NCI-H2171 (cell line): ENCODE measurements at places on chromosomes 3 and 15.

- DNase-seq = no peak
Observed at GRCh38 chr3:194476784-194477183, 10.0 kb downstream of the ATP13A3 start.

GRCh38 chr3:146425341-146425740 lies 44.0 kb downstream of the PLSCR2 start:
- no peak for DNase-seq

DNA sequence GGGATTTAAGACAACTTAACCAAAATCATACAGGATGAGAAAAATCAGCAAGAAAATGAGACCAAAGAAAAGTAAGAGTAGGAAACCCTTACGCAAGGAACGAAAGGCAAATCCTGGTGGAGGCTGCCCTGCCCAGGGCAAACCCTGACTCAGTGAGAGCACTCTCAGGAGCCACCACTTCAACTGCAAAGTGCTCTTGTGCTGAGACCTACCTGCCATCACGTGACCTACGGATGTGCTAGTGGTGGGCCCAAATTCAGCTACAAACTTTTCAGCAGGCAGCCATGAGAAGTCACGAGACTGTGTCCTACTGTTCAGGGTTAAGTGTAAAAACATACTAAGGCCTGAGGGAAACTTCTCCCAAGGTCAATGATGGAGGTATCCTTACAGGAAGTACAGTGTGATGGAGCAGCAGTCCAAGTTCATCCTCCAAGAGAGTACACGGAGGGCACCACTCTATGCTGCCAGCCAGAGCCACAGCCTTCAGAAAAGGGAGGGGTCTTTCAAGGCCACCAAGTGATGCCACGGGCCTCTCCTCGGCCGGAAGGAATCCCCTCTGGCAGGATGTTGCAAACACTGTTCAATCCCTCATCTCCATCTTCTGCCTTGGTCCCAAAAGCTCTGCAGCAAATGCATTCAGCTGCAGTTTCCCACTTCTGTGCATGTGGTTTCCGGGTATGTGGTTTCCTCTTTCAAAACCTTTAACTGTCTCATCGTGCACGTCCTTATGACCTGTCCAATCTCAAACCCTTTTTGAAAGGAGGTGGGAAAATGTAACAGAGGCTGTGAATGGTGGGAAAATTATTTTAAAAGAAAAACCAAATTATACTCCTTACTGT lies 9.5 kb downstream of the CHSY1 start:
- no peak for DNase-seq

DNA sequence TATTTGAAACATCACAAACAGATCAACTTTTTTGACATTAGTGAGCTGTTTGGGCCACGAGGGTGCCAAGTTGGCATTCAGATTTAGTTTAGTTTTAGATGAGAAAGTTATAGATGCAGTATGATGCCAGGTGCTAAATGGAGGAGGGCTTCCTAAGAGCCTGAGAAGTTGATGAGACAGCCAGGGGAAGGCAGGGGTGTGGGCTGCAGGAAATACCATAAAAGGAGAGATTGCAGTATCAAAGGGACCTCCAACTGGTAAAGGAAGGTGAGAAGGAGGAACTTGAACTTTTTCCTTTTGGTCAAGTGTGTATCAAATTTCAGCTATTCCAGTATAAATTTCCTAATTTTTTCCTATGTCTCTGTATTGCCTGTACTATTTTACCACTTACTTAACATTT lies 2.0 kb upstream of the TNIK start:
- DNase-seq = no peak

- no peak for DNase-seq
Observed at GRCh38 chr3:107315141-107315540, 62.1 kb upstream of the CCDC54 start.

- no peak for DNase-seq
Observed at GRCh38 chr3:88996691-88997090, 110.7 kb upstream of the EPHA3 start.

GRCh38 chr3:42043099-42043813 lies 47.9 kb upstream of the TRAK1 start:
- peak; percentile 31 for DNase-seq

GRCh38 chr3:185297867-185298266 lies 44.0 kb upstream of the EHHADH start:
- no peak for DNase-seq

GRCh38 chr3:186166036-186166435 lies 57.1 kb upstream of the ETV5 start:
- no peak for DNase-seq

GRCh38 chr3:197023998-197024651 lies 5.5 kb downstream of the MELTF start:
- DNase-seq = no peak

- DNase-seq = no peak
Observed at GRCh38 chr15:61036136-61036535, 193.0 kb downstream of the RORA start.

- no peak for DNase-seq
Observed at GRCh38 chr3:53808496-53808895, 37.7 kb downstream of the CHDH start.

GRCh38 chr3:188154809-188155574 lies 1.0 kb downstream of the LPP start:
- DNase-seq = no peak

DNA sequence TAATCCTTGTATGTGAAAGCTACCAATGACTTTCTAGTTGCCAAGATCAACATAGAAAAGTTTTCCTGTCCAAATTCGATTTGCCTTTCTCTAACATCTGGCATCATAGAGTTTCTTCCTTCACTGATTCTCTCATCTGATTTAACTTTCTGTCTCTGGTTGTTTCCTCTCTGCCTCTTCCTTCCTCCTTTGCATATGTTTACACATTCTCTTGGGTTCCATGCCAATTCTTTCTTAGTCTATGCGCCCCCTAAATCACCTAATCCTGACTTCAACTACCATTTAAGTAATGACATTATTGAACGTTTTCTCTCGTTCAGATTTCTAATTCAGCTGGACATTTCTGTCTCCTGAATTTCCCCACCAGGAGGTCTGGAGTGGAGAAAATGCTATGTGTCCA lies 561.9 kb upstream of the TGFBR2 start:
- no peak for DNase-seq

GRCh38 chr15:82538961-82539690 lies 1.1 kb downstream of the RPS17 start:
- DNase-seq = no peak

DNA sequence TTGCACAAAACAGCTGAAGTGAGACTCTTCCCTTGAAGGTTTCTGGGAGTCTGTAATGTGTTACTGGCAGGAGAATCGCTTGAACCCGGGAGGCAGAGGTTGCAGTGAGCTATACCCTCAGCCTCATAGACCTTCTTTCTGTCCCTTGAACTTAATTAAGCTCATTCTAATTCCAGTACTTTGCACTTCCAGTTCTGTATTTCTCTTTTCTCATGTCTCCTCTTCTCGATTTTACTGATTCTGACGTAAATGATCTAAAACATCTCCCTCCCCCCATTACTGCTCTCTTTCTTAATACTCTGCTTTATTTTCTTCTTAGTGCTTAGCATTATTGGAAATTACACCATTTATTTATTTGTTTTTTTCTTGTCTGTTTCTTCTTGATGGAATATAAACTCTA lies 165.4 kb upstream of the P2RY1 start:
- no peak for DNase-seq

- DNase-seq = no peak
Observed at GRCh38 chr3:45312836-45313493, 75.4 kb upstream of the LARS2 start.

GRCh38 chr3:41430886-41431285 lies 231.6 kb downstream of the CTNNB1 start:
- no peak for DNase-seq

DNA sequence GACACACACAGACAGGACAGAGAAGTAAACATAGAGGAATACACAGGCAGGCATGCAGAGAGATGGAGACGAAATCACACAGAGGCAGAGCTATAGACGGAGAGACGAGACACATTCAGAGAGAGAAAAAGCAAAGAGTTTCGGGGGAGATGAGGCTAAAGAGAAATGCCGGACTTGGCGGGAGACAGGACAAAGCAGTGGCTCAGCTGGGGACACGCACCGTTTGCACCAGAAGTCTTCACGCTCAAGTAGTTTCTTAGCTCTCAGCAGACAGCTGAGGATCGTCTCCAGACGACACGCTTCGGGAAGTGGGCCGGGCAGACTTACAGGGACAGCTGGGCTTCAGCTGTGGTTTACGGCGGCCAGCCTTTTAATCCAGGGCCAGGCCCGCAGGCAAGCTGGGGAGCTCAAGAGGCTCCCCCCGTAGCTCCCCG lies 56.2 kb upstream of the DLG1 start:
- DNase-seq = no peak

GRCh38 chr15:80695099-80695910 lies at the start of gene ABHD17C:
Gene ABHD17C (plus strand): TSS chr15:80695310. CDS start chr15:80695430, 120 bp downstream.
- peak; percentile 44 for DNase-seq

GRCh38 chr3:8981700-8982099 lies 18.4 kb upstream of the RAD18 start:
- no peak for DNase-seq

- DNase-seq = no peak
Observed at GRCh38 chr3:129034642-129035041, 25.9 kb upstream of the GP9 start.

DNA sequence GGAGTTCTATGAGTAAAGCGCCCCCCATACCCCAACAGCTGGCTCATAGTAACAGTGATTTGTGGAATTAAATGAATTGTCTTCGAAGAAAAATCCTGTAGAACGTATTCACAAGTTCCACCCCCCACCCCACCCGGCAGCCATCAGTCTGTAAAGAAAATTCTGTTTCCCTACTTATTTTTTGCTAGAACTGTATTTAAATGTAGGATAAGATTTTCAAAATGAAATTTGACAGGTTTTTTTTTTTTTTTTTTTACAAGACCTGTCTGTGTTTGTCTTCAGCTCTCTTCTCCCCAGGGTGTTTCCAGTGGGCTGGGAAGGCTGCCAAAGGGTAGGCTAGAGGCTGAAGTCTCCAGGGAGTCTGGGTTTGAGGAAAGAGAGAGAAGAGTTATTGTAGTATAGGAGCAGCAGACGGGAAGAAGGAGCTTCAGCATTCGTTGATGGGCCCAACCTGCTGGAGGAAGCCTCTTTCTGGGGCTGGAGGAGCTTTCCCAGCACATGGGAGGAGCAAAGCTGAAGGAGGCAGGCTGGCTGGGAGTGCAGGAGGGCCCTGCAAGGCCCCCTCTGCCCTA lies 130.6 kb upstream of the SEMA6D start:
- DNase-seq = peak; percentile 99

DNA sequence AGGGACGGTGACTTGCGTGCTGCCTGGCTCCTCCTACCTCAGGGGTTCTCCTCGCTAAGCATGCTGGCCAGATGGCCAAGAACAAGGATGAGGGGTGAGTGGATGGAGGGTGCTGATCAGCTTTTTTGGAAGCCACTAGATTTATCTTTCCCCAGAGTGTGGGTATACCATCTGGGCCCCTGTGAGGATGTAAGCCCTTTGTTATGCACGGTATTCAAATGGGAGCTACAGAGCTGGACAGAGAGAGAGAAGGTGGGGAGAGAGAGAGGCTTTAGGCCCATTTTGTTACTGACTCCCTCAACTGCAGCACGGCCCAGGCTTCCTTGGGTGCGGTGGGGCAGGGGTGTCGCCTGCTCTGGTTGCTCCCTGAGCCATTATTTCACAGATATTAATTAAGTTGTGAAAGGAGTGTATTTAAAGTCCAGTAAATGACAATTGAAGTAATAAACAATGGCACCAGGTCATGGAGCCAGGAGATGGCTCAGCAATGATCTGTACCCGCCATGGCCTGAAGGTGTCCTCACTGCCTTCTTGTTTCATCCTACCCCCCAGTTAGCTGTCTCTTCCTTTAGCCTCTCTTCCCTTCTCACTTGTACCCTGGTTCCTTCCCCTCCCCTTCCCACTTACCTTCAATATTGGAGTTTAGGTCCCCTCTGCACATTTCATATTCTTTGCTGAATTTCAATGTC lies 158.0 kb downstream of the CLSTN2 start:
- peak; percentile 92 for DNase-seq

DNA sequence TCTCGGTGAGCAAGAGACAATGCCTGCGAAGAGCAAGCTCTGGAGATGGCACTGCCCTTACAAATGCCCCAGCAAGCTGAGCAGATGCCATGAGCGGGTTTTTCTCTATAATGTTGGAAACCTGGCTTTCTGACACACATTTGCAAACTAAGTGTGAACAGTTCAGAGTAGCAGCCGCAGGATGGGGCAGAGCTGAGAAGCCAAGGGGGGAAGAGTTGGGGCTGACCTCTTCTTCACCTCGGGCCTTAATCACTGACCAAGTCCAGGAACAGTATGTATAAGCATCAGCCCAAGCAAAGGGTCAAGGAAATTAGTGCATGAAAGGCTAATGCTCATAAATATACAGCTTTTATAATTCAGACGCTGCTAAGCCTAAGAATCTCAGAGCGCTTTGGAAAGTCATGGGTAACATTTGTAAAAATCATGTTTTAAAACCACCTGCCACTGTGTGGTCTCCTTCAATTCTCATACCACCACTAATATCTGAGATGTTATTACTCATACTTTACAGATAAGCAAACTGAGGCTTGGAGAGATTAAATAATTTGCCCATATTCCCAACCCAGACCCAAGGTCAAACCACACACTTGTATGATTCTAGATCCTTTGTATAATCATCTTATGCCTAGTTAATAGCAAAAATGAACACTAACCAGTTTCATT lies 603.4 kb downstream of the FOXP1 start:
- no peak for DNase-seq

- DNase-seq = no peak
Observed at GRCh38 chr15:35260941-35261340, 175.8 kb upstream of the NANOGP8 start.

GRCh38 chr3:79953591-79954101 lies 185.8 kb upstream of the ROBO1 start:
- DNase-seq = no peak

GRCh38 chr15:29568840-29569532 lies 253.3 kb downstream of the TJP1 start:
- DNase-seq = peak; percentile 8

DNA sequence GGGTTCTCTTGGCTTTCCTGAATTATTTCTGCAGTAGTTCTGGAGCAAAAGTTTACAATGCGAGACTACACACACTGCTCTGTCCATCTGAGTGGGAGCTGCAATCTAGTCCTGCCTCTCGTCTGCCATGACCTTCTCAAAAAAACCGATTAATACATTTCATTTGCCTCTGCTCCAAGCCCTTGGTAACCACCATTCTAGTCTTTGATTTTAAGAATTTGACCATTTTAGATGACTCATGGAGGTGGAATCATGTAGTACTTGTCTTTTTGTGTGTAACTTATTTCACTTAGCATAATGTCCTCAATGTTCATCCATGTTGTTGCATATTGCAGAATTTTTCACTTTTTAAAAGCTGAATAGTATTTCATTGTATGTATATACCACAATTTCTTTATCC lies 356.9 kb downstream of the SV2B start:
- no peak for DNase-seq

- DNase-seq = no peak
Observed at GRCh38 chr3:145704020-145704419, 457.0 kb downstream of the PLOD2 start.

DNA sequence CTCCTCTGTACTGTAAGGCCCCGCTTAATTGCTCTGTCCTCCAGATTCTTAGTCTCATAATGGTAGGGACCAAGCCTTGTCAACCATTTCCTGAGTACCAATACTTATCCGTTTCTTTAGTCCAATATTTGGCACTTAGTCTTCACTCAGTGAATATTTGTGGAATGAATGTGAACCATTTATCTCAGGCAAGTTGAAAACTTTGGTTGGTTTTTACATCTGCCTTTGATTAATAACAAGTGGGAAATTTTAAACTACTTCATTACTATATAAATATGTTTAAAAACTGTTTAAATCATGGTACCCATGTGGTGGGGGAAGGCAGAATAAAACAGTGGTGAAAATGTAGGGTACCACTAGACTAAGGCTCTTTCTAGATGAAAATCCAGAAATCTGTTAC lies 15.2 kb downstream of the CA12 start:
- DNase-seq = no peak

- DNase-seq = no peak
Observed at GRCh38 chr3:184062637-184063036, 9.8 kb downstream of the HTR3C start.
